ENCODE measurements at places on chromosomes 13 and 19.

DNA sequence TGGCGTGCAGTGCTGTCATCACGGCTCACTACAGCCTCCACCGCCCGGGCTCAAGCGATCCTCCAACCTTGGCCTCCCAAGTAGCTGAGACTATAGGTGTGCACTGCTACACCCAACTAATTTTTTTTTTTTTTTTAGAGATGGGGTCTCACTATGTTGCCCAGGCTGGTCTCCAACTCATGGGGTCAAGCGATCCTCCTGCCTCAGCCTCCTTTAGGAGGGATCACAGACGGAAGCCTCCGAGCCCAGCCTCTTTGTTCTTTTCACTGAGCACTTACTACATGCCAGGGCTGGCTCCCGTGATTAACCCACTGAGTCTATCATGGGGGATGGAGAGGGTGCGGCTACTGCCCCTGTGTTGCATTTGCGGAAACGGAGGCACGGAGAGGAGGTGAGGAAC is 12.9 kb upstream of the CACTIN start:
- no peak for DNase-seq

GRCh38 chr13:59770451-59770850 is 393.3 kb downstream of the DIAPH3 start:
- no peak for DNase-seq

- no peak for DNase-seq
These were observed 58.1 kb downstream of the MBD3L1 start for GRCh38 chr19:8890260-8890659.

DNA sequence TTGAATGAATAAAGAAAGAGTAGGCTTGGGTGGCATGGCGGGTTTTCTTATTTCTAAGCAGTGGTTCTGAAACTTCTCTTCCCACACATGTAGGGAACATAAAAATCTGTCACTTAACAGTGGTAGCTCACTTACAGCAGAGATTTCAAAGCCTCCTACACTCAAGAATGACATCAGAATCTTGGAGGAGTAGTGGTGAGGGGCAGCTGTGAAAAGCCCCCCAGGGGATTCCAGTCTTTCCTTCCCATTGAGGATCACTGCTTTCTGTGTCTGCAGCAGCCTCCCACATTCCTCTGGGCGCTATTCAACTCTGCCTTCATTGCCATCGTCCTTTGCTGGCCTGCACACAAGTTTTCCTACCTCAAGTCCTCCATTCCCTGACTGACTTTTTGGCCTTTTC is 8.6 kb upstream of the NEK5 start:
- DNase-seq: no peak

DNA sequence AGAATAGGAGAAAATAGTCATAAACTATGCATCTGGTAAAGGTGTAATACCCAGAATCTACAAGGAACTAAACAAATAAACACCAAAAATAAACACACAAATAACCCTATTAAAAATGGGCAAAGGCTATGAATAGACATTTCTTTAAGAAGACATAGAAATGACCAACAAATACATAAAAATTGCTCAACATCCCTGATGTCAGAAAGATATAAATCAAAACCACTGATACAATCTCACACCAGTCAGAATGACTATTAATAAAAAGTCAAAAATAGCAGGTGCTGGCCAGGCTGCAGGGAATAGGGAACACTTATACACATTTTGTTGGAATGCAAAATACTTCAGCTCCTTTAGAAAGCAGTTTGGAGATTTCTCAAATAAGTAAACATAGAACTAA is 352.1 kb upstream of the SLITRK1 start:
- DNase-seq: no peak

GRCh38 chr13:32947411-32948276 is 68.6 kb upstream of the KL start:
- no peak for DNase-seq

DNA sequence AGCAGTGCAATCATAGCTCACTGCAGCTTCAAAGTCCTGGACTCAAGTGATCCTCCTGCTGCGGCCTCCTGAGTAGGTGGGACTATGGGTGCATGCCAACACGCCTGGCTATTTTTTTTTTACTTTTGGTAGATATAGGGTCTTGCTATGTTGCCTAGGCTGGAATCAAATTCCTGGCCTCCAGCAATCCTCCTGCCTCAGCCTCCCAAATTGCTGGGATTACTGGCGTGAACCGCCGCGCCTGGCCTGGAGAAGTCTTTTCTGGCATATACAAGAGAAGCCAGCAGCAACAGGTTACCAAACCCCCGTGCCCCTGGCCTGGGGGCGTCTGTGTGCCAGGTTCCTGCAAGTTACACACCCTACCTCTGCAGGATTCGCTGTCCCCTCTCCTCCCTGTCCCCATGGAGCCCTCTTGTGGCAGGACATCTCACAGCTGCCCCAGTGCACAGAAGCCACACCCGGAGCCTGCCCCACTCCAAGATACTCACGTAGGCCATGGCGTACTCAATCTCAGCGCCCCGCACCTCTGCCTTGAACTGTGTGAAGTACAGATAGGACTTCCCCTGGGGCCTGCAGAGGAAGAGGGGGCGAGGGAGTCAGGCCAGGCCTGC is 9.9 kb downstream of the MYDGF start:
- DNase-seq: no peak

Measured in stimulated activated CD8-positive, alpha-beta memory T cell treated with anti-CD3 and anti-CD28 coated beads, Interleukin-4, amount 100 ng/mL, for 1 hour (primary cell).